Adipocyte (in vitro differentiated cells): ENCODE measurements at places on chromosomes 11 and 22.

GRCh38 chr11:105109855-105110687 is 29.5 kb downstream of the CARD18 start:
- peak; percentile 57 for DNase-seq

- DNase-seq: peak; percentile 86
Measured at GRCh38 chr11:56841210-56841810, 92.8 kb upstream of the OR9G4 start.

- DNase-seq: no peak
Measured at GRCh38 chr11:116326146-116326545, 446.6 kb downstream of the BUD13 start.

- DNase-seq: no peak
Measured at GRCh38 chr22:30016596-30016995, 63.7 kb upstream of the HORMAD2 start.

DNA sequence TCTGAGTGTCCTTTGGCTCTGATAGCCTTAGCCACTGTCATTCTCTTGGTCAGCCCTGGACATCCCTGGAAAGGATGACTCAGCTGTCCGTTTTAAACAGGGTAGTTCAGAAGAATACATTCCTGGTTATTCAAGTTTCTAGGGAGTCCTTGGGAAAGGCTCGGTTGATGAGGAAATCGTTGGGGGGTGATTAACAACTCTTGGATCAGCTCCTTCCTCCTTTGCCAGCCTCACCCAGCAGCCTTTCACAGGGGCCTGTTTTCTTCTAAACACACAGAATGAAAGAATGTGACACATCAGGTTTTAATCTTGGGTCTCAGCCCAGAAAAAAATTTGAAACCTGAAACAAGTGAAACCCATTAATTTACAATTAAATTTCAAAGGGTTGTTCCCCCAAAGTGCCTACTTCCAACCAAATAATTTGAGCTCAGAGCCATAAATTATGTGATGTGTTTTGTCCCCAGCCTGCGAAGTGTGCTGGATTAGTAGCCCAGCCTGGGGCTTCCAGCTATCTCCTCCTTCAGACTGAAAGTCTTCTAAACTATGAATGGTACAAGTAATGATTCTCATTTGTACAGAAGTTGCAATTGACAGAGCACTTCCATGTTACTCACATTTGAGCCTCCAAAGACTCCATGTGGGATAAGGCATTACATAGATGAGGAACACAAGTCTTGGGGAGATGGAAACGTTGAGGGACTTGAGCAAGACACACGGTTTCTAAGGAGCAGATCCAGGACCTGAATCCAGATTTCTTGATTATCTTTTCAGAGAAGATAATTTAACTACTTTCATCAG is 19.3 kb upstream of the MRGPRX2 start:
- DNase-seq: peak; percentile 73

- no peak for DNase-seq
Measured at GRCh38 chr22:19579115-19579811, 55.1 kb upstream of the CLDN5 start.

DNA sequence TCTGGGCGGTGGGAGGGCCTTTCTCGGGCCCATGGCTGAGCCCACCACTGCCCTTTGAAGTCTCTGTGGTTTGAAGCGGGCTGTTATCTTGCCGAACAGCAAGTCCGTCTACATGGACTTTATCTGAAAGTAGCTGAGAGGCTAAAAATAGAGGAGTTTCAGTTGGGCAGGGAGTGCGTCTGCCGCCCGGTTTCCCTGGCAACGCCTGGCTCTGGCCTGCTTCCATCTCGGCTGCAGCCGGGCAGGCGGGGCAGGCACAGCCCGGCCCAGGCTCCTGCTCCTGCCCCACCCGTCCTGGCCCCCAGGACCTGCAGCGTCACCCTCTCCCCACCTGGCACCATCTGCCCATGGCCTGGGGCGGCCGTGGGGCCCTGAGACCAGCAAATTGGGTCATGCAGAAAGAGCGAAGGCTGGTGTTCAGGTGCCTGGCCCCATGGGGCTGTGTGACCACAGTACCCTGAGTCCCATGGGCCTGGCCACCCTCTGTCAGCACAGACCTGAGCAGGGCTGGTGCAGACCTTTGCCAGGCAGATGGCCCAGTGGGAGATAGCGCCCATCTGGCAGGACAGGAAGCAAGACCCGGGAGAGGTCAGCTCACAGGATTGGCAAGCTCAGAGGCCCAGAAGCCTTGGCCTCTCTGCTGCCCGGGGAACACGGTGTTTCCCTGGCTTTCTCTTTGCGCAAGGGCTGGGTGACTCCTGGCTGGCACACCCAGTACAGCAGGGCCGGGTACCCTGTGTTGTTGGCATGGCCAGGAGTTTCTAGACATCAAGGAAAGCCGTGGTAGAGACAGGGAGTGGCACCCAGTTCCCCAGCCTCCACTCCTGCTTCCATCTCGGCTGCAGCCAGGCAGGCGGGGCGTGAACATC is 79.1 kb upstream of the KCNQ1OT1 start:
- peak; percentile 76 for DNase-seq

DNA sequence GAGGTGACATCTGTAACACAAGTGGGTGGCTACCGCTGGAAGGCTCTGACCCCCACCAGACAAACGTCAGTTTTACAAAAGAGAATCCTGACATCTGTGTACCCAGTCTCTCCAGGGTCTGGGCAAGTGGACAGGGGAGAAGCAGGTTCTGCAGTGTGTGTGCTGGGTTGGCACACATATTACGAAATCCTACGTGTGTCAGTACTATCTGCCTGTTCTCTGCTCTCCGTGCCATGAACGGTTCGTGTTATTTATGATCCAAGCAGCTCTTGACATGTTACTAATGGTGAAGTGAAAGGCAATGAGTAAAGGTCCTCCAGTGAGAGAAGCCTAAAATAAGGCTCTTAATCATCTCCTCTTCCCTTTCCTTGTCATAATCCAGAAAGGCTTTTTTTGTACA is 201.5 kb upstream of the MTMR2 start:
- no peak for DNase-seq

- DNase-seq: no peak
Measured at GRCh38 chr22:31497148-31497938, 1.0 kb downstream of the SFI1 start.

DNA sequence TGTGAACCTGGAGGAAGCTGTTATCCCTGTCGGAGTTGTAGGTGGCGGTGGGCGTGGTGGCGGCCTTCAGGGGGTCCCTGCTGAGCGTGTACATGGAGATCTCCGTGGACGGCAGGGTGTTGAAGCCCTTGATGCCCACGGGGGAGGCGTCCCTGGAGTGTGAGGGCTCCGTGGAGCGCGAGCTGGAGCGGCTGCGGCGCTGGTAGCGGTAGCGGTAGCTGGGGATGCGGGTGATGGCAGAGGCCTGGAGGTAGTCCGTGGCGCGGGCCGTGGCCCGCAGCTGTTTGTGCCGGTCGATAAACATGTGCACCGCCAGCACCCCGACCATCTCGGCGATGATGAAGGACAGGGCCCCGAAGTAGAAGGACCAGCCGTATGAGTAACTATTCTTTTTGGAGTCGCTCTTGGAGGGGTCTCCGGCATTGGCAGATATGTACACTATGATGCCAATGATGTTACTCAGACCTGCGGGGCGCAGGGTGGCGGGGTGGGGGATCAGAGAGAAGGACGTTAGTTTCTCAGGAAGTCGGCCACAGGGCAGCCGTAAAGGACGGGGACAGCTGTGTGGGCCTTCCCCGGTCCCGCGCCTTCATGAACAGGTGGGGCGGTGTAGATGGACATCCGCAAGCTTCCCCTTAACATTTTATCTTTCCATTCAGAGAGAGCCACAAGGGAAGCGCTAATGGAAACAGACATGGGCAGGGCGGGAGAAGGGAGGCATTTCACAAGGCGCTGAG is 35.6 kb upstream of the EIF3D start:
- DNase-seq: no peak

- peak; percentile 69 for DNase-seq
Measured at GRCh38 chr11:130675371-130675821, 227.0 kb downstream of the ADAMTS15 start.

DNA sequence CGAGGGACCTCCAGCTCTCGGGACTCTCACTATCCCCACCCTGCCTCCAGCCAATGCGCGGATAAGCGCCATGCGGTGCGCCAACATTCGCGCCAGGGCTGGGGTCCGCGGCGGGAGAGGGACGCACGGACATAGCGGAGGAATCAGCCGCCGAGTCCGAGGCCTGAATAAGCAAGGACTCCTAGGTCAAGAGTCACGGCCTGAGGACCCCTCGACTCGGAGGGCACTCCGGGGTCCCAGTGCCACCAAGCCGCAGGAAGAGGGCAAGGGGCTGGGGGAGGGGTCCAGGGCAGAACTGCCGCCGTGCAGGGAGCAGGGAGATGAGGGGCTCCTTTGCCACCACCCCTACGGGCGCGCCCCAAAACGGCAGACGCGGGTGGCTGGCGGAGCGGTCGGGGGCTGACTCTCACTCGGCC is 552 bp downstream of the DSCAML1 start:
- DNase-seq: no peak

- no peak for DNase-seq
Measured at GRCh38 chr11:127066401-127067090, 66.0 kb upstream of the KIRREL3 start.

- DNase-seq: no peak
Measured at GRCh38 chr11:124602193-124602592, 9.0 kb upstream of the PANX3 start.

DNA sequence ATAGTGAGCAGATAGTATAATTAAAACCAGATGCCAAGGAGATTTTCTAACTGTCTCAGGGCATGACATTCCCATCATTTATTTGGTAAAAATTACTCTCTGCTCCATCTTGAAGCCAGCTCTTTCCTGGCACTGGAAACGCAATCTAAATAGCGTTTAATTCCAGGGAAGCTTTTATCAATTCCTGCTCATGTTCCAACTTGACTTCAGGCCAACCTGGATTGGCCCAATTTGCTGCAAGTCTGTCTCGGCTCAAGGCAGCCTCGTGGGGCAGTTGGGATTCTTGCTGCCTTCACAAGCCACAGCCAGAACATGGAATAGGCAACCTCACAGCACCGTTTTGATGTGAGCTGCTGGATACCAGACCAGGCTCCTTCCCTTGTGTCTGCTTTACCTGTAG is 1255.9 kb downstream of the TBC1D22A start:
- DNase-seq: no peak

DNA sequence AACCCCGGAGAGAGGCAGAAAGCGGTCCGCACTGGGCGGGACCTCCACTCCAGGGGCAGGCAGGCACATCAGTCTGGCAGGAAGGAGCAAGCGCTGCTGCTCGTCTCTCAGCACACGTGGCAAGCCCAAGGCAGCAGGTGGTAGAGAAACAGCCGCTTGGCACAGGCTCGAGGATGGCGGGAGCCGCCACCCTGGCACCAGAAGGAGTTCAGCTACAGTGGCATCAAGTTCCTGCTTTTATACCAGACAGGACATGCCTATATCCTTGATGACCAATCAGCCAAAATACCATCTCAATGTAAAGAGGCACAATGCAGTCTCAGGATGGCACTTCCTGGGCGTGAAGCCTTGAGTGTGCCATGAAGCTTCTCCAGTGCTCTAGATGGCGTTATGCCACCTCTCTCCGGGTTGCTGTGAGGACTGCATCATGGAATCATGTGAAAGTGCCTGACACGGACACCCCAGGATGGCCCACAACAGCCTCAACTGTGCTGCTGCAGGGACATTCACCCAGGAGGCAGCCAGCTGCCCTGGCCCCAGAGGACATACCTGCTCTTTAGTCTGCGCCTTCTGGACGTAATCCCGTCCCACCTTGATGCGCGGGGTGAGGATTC is 64.8 kb downstream of the APOL1 start:
- no peak for DNase-seq

GRCh38 chr22:46090036-46090591 is 60.2 kb upstream of the PPARA start:
- DNase-seq: no peak

DNA sequence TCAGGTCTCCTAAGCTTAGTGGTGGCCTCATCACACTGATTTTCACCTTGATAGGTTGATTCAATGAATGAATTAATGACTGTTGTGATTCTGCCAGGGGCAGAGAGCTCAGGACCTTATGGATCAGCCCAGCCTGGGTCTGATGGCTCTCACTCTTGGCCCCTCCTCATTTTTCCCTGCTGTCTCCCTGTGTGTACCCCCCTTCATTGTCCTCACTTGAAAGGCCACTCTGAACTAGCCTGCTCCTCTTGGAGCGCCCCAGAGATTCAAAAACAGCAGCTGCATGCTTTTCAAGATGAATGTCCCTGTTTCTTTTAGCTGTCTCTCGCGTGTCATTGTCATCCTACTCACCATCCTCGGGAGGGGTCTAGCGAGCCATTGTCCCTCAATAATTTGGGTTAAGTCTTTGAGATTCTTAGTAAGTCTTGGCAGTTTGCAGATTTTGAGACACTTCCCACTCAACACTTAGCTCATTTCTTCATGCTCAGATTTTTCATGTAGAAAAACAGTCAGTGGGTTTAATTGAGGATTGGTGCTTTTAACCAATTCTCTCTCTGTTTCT is 42.5 kb upstream of the MICAL2 start:
- no peak for DNase-seq

- no peak for DNase-seq
Measured at GRCh38 chr11:8239040-8239439, 24.6 kb downstream of the LMO1 start.

- no peak for DNase-seq
Measured at GRCh38 chr11:34616830-34617504, 3.9 kb upstream of the EHF start.

GRCh38 chr11:34161812-34162492 is 56.5 kb downstream of the NAT10 start:
- DNase-seq: no peak

DNA sequence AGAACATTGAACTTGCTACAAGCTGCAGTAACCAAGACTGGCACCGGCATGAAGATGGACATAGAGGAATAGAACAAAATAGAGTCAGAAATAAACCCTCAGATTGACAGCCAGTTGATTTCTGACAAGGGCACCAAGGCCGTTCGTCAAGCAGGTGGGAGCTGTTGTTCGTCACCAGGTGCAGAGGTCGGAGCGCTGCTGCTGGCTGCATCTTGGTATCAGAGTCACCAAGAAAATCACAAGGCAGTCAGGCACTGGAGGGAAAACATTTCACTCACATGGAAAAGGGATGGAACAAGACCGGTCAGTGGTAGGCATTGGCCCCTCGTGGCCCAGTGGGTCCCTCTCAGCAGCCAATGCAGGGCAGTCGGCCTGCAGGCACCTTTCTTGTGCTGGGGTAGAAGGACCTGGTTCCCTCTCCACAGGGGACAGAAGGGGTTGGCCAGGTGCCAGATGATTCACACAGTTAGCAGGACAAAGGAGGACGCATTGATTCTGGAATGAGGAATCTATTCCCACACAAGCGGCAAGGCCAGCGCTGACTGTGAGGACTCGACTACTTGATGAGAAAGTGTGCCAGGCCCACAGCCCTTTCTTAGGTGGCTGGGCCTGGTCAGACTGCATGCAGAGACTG is 115.8 kb upstream of the FGF3 start:
- DNase-seq: no peak

GRCh38 chr22:19941365-19942082 is at the start of the genes COMT and TXNRD2:
COMT (plus strand) TSS chr22:19941772; CDS start chr22:19962527, 20,755 bp downstream.
TXNRD2 (minus strand) TSS chr22:19941818; CDS start chr22:19941803, 15 bp downstream.
- DNase-seq: peak; percentile 88
